ENCODE measurements at places on chromosomes 4 and X.

DNA sequence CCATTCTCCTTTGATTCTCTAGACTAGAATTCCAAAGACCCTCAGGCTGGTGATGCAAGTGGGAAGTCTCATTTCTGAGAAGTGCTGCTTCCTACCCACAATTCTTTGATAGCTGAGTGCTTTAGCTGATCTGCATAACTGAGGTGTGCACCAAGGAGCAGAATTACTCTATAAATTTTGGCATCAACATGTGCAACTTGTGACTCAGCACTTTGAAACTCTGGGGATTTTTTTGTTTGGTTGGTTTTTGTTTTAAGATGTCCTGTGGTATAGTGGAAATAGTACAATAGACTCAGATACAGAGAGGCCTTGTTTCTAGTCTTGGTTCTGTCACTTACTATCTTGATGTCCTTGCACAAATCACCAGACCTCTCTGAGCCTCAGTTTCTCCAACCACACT lies 148.4 kb downstream of the AR start:
- DNase-seq, result no peak

DNA sequence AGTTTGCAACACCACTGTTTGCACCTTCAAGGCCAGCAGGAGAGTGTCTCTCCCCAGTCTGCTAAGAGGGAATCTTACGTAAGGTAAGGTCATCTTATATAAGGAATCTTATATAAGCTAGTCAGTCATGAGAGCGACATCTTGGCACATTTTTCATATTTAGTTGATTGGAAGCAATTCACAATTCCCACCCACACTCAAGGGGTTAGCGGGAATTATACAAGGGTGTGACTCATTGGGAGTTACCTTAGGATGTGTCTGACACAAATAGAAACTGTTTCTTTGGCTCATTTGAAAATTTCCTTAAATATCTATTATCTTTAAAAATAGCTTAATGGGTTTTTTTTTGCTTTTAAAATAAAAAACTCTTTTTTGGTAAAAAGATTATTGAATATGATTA lies 62.1 kb upstream of the GRPR start:
- no peak for DNase-seq

DNA sequence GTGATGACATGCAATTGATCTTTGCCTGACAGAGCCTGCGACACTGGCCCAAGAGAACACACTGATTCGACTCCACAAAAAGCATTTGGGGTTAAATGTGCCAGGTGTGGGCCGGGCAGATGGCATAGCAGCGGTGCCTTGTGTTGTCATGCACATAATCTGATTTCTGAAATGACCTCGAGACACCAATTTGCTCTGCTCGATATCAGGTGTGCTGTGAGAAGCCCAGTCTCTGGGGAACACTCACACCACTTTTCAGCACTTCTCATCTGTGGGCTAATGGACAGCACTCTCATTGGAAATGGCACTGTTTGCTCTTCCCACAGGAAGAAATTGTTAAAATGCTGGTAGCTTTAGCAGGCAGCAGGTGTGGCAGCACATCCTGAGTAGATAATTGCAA lies 738.3 kb upstream of the TENM3 start:
- DNase-seq, result no peak

DNA sequence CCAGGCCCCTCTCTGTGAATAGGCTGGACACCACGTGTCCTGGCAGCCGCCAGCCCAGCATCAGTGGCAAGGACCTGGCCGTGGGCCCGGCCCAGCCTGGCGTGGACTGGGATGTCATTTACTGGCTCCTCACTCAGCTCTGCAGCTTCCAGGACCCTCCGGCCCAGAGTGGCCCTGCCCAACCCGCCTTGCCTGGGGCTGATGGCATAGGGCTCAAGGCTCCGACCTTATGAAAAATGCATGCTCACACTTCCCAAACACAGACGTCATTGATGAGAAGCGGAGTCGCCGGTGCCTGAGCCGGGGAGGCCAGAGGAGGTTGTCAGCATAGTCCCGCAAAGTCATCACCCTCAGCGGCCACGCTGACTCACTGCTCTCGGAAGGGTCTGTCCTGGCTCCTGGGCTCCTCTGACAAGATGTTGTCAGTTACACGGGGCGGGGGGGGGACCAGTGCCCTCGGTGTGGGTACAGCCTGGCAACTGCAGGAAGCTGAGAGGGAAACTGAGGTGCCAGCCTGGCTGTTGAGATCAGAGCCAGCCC lies 14.3 kb downstream of the CFAP99 start:
- DNase-seq, result no peak
